ENCODE measurements at places on chromosomes 12 and 14. TPM values are rescaled to one million over a fixed set of nuclear protein-coding genes. Genes with fewer than 3 reads are reported as not detected.

RASAL1 gene
- total RNA-seq, result 4.9 TPM

SERPINA4 gene
- not detected for total RNA-seq

LMNTD1 gene
- not detected for total RNA-seq

PPP1R36 gene
- total RNA-seq, result 0.25 TPM

HOXC12 gene
- not detected for total RNA-seq

TAS2R31 gene
- total RNA-seq, result 0.51 TPM

ERBB3 gene
- total RNA-seq, result 2.3 TPM

FLRT2 gene
- 2.6 TPM for total RNA-seq

CLEC7A gene
- total RNA-seq, result not detected

AKAP6 gene
- total RNA-seq, result 2.0 TPM

ABCD2 gene
- under 0.01 TPM for total RNA-seq

LRIG3 gene
- total RNA-seq, result 60.8 TPM

TAS2R46 gene
- not detected for total RNA-seq

APOLD1 gene
- 3.6 TPM for total RNA-seq

ANKS1B gene
- total RNA-seq, result 0.25 TPM

RNASE12 gene
- not detected for total RNA-seq

SARNP gene
- 49.7 TPM for total RNA-seq

RNASE3 gene
- total RNA-seq, result not detected

PAX9 gene
- total RNA-seq, result 0.49 TPM

APAF1 gene
- total RNA-seq, result 10.3 TPM

TBX5 gene
- not detected for total RNA-seq

TMEM106C gene
- 70.7 TPM for total RNA-seq

MYF6 gene
- 0.13 TPM for total RNA-seq

RTL1 gene
- under 0.01 TPM for total RNA-seq

KRT75 gene
- total RNA-seq, result not detected

MGP gene
- total RNA-seq, result 10.8 TPM

SLC6A13 gene
- total RNA-seq, result 3.0 TPM

SLC6A12 gene
- total RNA-seq, result not detected

NUBPL gene
- 5.2 TPM for total RNA-seq

TEX22 gene
- total RNA-seq, result 0.16 TPM

PLEKHG7 gene
- total RNA-seq, result not detected

TMTC1 gene
- total RNA-seq, result 4.6 TPM

SLC4A8 gene
- total RNA-seq, result 1.3 TPM

TAS2R13 gene
- total RNA-seq, result 0.38 TPM

SCNN1A gene
- total RNA-seq, result 5.9 TPM

RNF212B gene
- total RNA-seq, result not detected

WSCD2 gene
- total RNA-seq, result not detected

CISTR gene
- not detected for total RNA-seq

CDCA3 gene
- 7.2 TPM for total RNA-seq

SERPINA3 gene
- 0.16 TPM for total RNA-seq

EFS gene
- total RNA-seq, result 14.7 TPM
